ENCODE measurements at places on chromosomes 11 and 22.

- no peak for DNase-seq
Measured at GRCh38 chr22:28822930-28823551, 22.7 kb upstream of the XBP1 start.

- no peak for DNase-seq
Measured at GRCh38 chr22:22927888-22928665, 40.5 kb downstream of the IGLL5 start.

DNA sequence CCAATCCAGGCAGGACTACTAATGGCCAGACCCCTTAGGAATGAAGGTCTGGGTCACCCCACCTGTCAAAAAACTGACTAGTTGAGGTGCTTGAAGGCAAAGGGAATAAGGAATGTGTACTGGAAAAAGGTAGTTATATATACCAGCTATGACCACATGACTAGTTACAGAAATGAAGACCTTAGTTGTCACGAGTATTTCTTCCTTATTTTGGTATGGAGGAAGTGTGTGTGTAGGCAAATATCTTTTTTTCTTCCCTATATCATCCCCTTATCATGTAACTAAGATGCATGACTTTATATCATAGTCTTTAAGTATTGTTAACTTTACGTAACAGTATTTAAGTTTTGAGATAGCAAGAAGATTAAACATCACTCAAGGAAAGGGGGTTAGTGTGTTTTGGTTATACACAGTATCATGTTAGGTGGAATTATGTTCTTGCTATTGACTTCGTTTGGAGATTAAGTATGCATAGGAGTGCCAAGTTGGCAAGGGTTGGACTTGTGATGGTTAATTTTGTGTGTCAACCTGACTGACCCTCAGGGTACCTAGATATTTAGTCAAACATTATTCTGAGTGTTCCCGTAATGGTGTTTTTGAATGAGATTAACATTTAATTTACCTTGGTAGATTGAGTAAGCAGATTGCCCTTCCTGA, 38.2 kb upstream of the NARS2 start:
- no peak for DNase-seq

GRCh38 chr11:92137747-92138146, 86.9 kb upstream of the FAT3 start:
- no peak for DNase-seq

- DNase-seq: no peak
Measured at GRCh38 chr11:81792416-81792815, 941.2 kb downstream of the FAM181B start.

Measured in stimulated activated CD4-positive, alpha-beta T cell treated with anti-CD3 and anti-CD28 coated beads, TNF-alpha, amount 100 ng/mL, for 4 hours (primary cell).